ENCODE measurements at places on chromosomes 6 and 20.

DNA sequence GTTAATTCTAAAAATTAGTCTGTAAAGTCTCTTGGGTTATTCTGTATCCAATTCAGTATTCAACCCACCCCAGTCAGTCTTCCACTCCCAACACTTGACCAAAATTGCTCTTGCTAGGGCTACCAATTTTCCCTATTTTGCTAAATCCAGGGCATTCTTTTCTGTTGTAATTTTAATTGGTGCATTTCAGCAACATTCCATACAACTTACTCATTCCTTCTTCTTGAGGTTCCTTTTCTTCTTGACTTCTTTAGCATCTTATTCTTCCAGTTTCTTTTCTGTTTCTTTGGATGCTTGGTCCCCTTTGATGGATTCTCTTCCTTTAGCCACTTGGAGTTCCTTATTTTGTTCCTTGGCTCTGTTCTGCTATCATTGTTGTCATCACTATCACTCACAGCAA lies 11.2 kb upstream of the GRM1 start:
- DNase-seq = no peak

DNA sequence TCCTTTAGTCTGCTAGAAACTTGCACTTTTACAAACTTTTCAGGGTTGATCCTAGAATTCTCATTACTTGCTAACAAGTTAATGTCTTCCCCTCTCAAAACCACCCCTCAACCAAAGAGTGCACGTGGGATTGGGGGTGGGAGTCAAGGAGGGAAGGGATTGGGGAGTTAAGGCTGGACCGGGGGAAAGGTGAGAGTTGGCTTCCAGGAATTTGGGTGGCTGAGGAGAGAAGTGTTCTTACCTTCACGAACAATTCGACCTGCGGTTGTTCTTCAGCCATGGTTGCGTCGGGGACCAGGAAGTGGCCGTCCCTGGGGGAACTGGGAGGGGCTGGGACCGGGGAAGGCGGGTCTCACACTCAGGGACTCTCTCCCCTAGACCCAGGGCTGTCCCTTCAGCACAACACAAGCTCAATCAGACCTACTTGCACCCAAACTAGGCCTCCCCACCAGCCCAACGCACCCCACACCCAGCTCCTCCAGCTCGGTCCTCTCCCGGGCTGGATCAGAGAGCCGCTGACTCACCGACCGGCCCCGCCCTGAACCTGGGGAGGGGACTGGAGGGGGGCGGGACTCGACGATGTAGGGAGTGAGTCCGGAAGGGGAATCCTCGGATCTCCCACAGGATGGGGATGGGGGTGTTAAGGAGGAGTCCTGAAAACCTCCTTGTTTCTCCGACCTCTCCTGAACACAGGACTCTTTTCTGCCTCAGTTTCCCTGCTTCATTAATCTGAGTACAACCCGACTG lies at the start of gene CLIC1:
Gene CLIC1 (minus strand): TSS at position 510 of the 747 bp plus-strand sequence. CDS start 230 bp downstream, at position 280.
- peak; percentile 86 for DNase-seq

- DNase-seq = no peak
Measured at GRCh38 chr6:42349753-42350511, 101.8 kb downstream of the TRERF1 start.

DNA sequence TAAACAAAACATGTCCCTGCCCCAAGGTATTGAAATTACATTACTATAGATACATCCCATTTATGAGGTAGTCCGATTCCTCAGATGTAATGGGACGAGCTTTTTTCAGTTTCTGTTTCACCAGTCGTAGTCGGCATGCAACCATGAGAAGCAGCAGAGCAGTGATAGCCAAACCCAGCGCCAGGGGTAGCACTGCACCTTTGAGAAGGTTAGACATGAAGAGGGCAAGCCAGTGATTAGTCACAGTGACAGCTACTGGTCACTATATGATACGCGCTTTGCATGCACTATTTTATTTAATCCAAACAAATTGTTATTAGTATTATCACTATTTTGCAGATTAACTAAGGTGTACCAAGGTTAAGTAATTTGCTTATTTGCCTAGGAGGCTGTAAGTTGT lies 43.7 kb downstream of the LRP11 start:
- DNase-seq = no peak

DNA sequence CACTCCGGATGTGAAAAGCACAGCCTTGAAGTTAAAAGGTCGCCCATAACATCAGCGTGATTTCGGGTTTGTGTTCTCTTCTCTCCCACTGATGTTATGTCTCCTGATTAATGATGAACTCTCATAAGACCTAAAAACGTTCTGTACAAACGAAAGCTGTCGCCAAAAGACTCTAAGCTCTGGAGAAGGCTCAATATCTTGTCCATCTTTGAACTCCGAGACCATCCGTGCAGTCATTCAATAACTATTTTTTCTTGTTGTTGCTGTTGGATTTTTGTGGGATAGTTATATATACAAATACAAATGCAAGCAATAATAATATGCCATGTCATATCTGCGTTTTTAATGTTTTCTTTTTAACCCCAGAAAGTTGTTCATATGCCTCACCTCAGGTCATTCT lies 291.8 kb upstream of the MARCKS start:
- no peak for DNase-seq

Data from activated CD4-positive, alpha-beta T cell treated with anti-CD3 and anti-CD28 coated beads, Interleukin-2, Interleukin-4, amounts not matched to agents 100 ng/mL and 50 ng/mL, durations not matched to agents 16 hours and 8 hours (primary cell).